Mammary epithelial cell (primary cell): ENCODE measurements at places on chromosomes 7 and 10. TPM values are rescaled to one million over a fixed set of nuclear protein-coding genes. Genes with fewer than 3 reads are reported as not detected.

DNA sequence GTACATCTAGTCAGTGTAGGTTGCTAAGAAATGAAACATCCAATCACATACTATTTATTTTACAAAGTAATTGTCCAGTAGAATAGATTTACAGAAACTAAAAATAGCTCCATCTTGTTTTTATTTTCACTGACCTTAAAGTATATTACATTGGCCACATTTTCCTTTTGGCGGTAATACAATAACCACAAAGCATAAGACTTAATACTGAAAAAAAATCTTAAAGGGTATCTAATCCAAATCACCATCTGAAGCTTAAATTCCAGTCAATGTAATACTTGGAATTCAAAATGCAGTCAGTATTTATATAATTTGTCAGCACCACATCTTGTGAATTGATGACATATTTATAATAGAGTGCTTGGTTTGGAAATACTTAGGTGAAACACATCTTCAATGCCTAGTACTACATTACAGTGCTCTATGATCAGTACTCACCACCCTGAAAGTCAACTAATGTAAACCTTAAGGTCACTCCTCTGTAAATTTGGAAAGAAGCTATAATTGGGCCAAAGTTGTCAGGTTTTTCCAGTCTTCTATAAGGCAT lies 8.9 kb downstream of the ANKMY2 start:
- DNase-seq, result no peak

- DNase-seq, result peak; percentile 23
These were observed 38.1 kb downstream of the CFAP46 start for GRCh38 chr10:132904181-132904813.

- no peak for DNase-seq
These were observed 54.9 kb downstream of the DOCK1 start for GRCh38 chr10:126959906-126960685.

DNA sequence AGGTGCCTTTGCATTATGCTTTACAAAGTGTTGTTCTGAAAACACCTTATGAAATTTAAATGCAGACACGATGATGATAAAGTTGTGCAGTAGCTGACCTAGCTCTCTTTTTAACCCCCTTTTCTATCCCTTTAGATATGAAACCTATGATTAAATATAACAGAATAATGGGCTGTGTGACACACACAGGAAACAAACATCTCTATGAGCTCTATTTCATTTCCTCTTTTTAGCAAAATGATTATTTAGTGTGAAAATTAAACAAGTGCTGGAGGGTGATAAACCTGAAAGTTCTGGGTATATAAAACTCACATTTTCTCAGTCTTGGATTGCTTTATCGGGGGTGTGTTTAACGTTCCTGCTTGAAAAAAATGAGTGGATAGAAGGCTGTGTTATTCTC lies 1310.5 kb upstream of the CELF2 start:
- no peak for DNase-seq

Gene SUN3
- 0.45 TPM in 2 replicates for total RNA-seq

GRCh38 chr7:2166625-2167280 lies 66.0 kb downstream of the MAD1L1 start:
- DNase-seq, result no peak
